Right lobe of liver (tissue), 6 donors: ENCODE measurements at places on chromosomes 5 and 9. TPM values are rescaled to one million over a fixed set of nuclear protein-coding genes. Genes with fewer than 3 reads are reported as not detected.

DNA sequence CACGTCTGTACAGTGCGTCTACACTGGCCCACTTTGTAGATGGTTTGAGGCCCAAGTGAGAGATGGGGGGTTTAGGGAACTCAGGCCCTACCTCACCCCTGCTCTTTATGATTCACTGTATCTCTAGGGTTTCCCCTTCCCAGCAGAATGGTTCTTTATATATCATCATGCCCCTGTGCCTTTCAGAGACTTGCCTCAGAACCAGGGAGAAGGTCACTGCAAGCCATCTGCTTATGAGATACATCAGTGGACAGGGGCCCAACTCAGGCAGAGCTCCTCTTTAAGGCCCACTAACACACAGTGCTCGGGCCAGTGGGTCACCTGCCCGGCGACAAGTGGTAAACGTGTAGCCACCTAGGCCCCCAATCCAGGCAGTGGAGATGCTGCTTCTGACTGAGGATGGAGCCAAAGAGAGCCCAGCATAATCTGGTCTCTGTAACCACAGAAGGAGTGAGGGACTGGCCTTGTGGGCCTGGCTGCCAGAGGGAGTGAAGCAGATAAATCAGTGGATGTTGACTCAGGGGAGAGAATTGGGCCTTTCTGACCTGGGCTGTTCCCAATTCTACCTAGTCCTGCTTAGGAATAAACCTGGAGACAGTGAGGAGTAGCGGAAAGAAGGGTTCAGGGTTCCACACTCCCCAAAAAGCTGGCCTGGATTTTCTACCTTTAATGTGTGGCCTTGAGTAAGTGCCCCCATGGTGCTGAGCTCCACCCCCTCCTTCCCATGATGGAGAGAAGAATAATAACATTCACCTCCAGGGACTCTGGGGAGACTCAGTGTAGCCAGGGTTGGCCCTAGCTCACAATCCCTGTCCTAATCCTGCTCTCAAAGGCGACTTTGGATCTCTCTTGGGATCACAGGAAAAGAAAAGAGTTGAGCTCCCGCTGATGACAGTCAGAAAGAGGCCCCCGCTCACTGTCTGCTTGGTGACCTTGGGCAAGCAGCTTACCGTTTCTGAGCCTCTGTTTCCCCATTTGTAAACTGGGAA lies 2.8 kb upstream of the DUSP1 start:
- no peak for DNase-seq

DNA sequence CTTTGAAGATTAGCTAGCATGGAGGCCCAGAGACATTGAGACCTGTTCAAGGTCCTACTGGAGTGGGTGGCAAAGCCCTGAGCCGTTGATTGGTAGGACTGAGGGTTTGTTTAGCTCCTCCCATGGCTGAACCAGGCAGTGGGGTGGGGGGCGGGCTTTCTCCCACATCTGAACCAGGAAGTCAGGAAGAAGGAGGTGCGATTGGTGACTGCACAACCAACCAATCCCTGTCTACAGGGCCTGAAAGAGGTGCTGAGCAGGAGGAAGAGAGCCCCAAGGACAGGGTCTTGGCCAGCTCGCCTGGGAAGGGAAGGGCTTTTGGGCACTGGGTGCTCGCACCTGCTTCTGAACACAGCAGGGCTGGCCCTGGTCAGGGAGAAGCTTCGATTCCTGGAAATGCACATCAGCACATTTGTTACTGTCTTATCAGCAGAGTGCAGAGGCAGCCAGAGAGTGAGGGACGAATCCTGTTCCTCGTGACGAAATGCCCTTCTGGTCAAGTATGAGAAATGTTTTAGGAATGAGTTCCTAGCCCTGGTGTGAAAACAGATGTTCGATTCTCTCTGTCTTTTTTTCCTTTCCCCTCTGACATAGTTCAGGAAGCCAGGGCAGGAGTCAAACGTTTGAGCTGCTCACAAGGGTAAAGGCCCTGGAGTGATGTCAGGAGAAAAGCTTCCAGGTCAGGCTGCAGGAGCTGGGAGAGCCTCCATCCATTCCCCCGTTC lies 294.8 kb upstream of the KLF4 start:
- no peak for DNase-seq

- DNase-seq: no peak
Measured at GRCh38 chr5:148805326-148806290, 20.8 kb upstream of the ADRB2 start.

Gene PELO
- 24.6 TPM for total RNA-seq

Gene MARCHF11
- not detected for total RNA-seq
